ENCODE measurements at places on chromosomes 5 and 9.

GRCh38 chr5:177509991-177510566, 453 bp upstream of the DOK3 start:
- no peak for DNase-seq

DNA sequence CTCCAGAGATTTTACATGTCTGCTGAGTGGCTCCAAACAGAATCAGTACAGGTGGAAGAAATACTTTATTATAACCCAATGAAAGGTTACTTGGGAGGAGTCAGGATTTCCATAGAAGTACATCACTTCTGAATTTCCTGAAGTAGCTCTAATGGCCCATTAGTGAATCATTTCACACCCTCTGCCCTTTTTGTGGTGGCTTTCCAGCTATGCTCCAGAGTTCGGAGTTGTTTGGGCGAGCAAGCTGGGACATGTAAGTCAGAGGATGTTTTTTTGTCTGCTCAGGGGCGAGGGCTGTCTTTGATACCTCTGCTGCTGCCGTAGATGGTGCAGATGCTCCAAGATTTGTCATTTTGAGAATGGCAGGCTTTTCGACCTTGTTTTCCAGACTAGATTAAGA, 226.1 kb downstream of the GOLPH3 start:
- DNase-seq = no peak

- DNase-seq = no peak
Observed at GRCh38 chr5:120251898-120252297, 212.2 kb upstream of the PRR16 start.

DNA sequence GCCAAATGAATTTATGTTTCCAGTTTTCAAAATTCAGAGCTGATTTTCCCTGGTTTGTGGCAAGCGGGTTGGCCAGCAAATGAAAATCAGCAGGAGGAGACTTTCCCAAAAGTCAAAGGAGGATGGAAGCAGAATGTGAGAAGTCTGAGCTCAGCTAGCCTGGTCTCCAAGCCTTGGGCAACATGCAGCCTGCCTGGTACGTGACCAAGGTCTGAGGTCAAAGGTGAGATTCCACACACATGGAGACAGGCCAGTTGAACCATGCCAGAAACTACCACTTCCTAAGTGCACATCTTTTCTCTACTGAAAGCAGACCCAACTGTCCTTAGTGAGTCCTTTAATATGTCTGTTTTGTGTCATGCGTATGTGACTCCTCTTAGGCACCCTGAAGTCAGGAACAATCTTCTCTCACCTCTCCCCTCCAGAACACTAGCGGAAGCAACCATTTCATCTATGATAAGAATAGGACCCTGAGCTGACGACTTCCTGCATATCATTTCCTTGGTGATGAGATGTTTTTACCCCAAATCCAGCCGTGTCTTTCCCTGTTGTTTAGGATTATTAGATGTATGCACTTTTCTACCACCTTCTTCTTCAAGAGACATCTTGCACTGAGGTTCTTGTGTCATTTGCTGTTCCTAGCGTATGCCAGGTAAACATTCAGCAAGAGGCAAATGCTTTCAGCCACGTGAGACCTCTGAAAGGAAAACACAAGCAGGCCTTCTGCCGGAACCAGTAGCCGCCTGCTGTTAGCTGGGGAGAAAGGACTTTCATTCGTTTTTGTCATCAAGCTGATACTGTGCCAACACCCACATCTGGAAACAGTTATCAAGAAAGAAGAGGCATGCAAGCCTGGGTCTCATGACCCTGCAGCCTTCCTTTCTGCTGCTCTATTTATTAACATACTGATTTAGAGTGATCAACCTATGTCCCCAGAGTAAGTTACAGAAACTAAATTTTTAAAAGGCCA, 9.7 kb upstream of the TGFBI start:
- no peak for DNase-seq

DNA sequence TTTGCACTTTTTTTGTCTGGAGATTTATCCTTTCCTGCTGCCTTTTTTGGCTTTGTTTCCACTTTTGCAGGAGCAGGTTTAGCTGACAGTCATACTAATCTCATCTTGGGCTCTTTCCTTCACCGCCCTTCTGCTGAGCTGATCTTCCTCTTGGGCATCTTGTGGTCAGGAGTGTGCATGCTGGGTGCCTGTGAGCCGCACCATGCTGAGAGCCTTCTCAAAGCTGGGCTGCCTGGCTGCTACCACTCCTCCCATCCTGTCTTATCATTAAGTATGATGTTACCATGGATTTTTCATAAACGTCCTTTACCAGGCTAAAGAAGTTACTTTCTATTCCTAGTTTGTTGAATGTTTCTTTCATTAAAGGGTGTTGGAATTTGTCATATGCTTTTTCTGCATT, 49.5 kb upstream of the MCCC2 start:
- no peak for DNase-seq

DNA sequence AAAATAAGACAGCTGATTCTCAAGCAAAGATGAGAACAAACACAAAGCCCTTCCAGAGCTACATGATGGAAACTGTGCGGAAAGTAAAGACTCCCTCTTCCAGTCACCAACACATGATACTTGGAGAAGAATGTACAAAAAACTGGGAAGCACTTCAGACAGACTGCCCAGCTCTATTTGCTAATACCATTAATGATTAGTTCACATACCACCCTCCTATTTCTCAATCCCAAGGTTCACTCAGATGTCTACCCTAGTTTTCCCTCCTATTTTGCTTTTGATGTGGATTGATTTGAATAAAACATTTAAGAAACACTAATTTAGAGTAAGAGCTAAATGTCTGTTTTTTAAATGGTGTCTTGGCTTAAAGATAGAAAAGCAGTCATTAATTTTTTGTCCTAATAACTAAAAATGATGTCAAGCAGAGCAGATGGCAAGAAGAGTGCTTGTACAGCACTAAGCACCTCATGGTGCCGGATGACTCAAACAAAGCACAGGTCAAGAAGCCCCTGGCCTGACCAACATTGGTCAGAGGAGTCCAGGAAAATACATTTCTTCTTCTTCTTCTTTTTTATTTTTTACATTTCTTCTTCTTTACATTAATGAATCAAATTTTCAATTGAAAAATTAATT, 639.4 kb downstream of the PDE4D start:
- DNase-seq = no peak

GRCh38 chr9:117907420-117907819, 203.2 kb downstream of the TLR4 start:
- DNase-seq = no peak

GRCh38 chr9:137813651-137814415, 63.7 kb upstream of the CACNA1B start:
- DNase-seq = no peak

- peak; percentile 84 for DNase-seq
Observed at GRCh38 chr5:139517683-139518564, 35.4 kb upstream of the STING1 start.

DNA sequence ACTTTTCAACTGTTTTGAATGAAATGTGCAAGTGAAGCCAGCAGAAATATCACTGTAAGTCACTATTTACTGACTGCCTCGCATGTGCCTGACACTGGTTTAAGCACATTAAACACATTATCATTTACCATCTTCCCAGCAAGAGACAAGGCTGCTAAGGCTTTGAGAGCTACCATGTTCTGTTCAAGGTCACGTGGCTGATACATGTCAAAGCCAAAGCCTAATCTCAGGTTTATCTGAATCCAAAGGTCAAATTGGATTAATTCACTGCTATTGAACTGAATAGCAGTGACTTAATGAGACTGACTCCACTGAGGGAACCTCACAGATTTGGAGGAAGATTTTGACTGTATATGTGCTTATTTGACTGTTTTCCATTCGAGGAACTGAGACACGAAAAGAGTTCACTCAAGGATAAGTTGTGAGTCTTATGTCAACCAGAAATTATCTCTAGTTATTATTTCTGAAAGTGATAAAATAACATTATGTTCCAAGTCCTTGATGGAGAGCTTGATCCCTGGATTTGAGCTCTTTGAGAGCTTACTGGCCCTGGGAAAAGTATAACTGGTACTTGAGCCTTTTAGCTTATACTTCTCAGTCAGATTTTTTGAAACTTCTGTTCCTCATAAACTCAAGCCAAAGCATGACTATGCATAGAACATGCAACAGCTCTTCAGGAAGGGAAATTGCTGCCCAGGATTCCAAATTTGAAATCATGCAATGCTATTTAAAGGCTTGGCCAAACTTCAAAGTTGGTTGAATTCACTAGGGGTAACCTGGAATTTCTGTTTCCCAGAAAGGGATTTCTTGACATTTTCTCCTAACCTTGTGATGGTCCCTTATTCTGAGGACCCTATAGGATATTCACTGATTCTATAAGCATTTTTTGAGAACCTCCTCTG, 23.4 kb upstream of the ARHGAP26 start:
- no peak for DNase-seq

All from amygdala (tissue), 56 donors.